ENCODE measurements at places on chromosomes 3 and 15. TPM values are rescaled to one million over a fixed set of nuclear protein-coding genes. Genes with fewer than 3 reads are reported as not detected.

The GOLGA6D gene
- not detected for total RNA-seq

The MESP1 gene
- total RNA-seq = 7.2 TPM

The TMC3 gene
- total RNA-seq = not detected

The CAMKV gene
- total RNA-seq = 0.29 TPM

The DNAH12 gene
- total RNA-seq = 0.19 TPM

The AP2M1 gene
- 295 TPM for total RNA-seq

The TGM4 gene
- total RNA-seq = 0.08 TPM

The SUSD5 gene
- 4.1 TPM for total RNA-seq

The AGBL1 gene
- total RNA-seq = not detected

The ABHD17C gene
- total RNA-seq = 42.0 TPM

The PKM gene
- total RNA-seq = 3,339 TPM

The NEK11 gene
- total RNA-seq = 3.6 TPM

The VWA5B2 gene
- total RNA-seq = 0.35 TPM

The PIERCE2 gene
- 5.4 TPM for total RNA-seq

The RTP4 gene
- not detected for total RNA-seq

The ACAP2 gene
- 7.6 TPM for total RNA-seq

The PSMD2 gene
- 325 TPM for total RNA-seq

The PP2D1 gene
- not detected for total RNA-seq

The SMAD6 gene
- 19.3 TPM for total RNA-seq

The DUOXA2 gene
- total RNA-seq = not detected

The PPARG gene
- 41.7 TPM for total RNA-seq

The CTDSPL gene
- 11.2 TPM for total RNA-seq

The TMEM45A gene
- 2.9 TPM for total RNA-seq

The ATP2C1 gene
- total RNA-seq = 34.3 TPM

The CA12 gene
- 158 TPM for total RNA-seq

The C3orf49 gene
- total RNA-seq = not detected

The GOLIM4 gene
- 20.4 TPM for total RNA-seq

The HIGD2B gene
- total RNA-seq = not detected

The CD96 gene
- not detected for total RNA-seq

The LEKR1 gene
- 0.51 TPM for total RNA-seq

Data from A549 treated with CpdA at 1 μM for 4 hours (cell line).